CD8-positive, alpha-beta memory T cell (primary cell): ENCODE measurements at places on chromosomes 3 and 15.

GRCh38 chr3:197545101-197545500 lies 10.7 kb downstream of the BDH1 start:
- H3K4me1 ChIP-seq, result no peaks in the 10 kb centered on the region
- no peaks in the 10 kb centered on the region for H3K36me3 ChIP-seq
- H3K4me3 ChIP-seq, result no peak overlapping the region
- no peak for DNase-seq
- no peaks in the 10 kb centered on the region for H3K27me3 ChIP-seq

- H3K27me3 ChIP-seq, result no peaks in the 10 kb centered on the region
- DNase-seq, result no peak
- no peaks in the 10 kb centered on the region for H3K4me1 ChIP-seq
Measured at GRCh38 chr15:100985401-100985800, 66.2 kb downstream of the LRRK1 start.

GRCh38 chr3:100802126-100802525 lies 92.8 kb downstream of the TFG start:
- H3K27ac ChIP-seq, result no peak overlapping the region
- no peaks in the 10 kb centered on the region for H3K4me1 ChIP-seq
- H3K27me3 ChIP-seq, result peaks cover 6% of the 10 kb centered on the region
- DNase-seq, result no peak
- no peak overlapping the region for H3K4me3 ChIP-seq

- H3K27ac ChIP-seq, result no peak overlapping the region
- H3K27me3 ChIP-seq, result no peaks in the 10 kb centered on the region
- H3K36me3 ChIP-seq, result no peaks in the 10 kb centered on the region
- no peaks in the 10 kb centered on the region for H3K4me1 ChIP-seq
- H3K4me3 ChIP-seq, result no peak overlapping the region
Measured at GRCh38 chr3:69116897-69117296, 5.5 kb downstream of the LMOD3 start.

DNA sequence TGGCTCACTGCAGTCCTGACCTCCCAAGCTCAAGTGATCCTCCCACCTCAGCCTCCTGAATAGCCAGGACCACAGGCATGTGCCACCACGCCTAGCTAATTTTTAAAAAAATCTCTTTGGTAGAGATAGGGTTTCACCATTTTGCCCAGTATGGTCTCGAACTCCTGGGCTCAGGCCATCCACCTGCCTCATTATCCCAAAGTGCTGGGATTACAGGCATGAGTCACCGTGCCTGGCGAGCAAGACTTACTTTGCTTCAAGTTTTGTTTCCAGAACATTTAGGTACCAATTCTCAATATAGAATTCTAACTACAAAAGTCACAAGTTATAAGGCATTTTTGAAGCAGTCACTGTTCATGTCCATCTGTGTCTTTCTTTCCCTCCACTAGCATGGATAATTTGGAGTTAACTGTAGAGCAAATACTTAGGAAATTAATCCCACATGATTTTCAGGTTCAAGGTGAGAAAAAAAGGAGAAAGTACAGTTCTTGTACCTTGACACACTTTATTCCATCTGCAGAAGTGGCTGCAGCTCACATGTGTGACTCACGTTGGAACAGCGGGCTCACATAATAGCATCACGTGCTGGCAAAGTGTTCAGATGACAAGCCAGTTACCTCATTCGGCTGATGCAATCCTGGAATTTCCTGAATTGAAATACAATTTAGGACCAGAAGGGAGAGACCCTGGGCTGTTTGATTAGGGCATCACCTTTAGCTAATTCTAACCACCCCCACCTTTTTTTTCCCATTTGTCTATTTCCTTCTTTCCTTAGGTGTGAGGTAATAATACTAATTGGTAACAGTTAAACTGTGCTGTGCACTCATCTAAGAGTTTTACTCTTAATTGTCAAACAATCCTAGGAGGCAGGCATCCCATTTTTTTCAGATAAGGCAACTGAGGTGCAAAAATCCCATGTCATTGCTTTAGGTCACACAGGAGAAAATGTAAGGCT lies 46.9 kb upstream of the NEDD4 start:
- no peaks in the 10 kb centered on the region for H3K36me3 ChIP-seq
- H3K27me3 ChIP-seq, result no peaks in the 10 kb centered on the region
- H3K4me3 ChIP-seq, result no peak overlapping the region

- H3K4me3 ChIP-seq, result no peak overlapping the region
- no peaks in the 10 kb centered on the region for H3K36me3 ChIP-seq
- no peak for DNase-seq
Measured at GRCh38 chr3:126155819-126156218, 24.6 kb downstream of the ALDH1L1 start.

DNA sequence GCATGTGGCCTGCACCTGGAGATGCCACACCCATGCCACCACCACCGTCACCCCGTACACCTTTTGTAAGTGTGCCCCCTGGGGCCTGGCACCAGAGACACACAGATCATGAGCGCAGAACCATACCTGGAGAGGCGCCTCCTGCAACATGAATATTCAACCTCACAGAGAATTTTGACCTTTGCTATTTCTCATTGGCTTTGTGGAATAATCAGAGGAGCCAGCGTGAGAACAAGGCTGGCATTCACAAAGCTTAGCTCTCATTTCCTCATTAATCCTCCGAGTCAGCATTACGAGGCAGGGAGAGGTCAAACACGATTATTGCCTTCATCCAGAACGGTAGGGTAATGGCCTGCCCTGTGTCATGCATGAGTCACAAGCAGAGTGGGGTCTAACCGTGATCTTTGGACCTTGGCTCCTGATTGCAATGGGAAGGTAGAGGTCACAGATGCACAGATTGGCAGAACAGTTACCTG lies 73.0 kb upstream of the POMGNT2 start:
- H3K27ac ChIP-seq, result no peak overlapping the region
- no peak for DNase-seq
- no peaks in the 10 kb centered on the region for H3K27me3 ChIP-seq
- peak overlapping the region; percentile 2 for H3K4me3 ChIP-seq

GRCh38 chr3:80734483-80734882 lies 966.7 kb upstream of the ROBO1 start:
- DNase-seq, result no peak
- peak overlapping the region; percentile 6 for H3K27ac ChIP-seq
- H3K36me3 ChIP-seq, result no peaks in the 10 kb centered on the region
- no peak overlapping the region for H3K4me3 ChIP-seq

DNA sequence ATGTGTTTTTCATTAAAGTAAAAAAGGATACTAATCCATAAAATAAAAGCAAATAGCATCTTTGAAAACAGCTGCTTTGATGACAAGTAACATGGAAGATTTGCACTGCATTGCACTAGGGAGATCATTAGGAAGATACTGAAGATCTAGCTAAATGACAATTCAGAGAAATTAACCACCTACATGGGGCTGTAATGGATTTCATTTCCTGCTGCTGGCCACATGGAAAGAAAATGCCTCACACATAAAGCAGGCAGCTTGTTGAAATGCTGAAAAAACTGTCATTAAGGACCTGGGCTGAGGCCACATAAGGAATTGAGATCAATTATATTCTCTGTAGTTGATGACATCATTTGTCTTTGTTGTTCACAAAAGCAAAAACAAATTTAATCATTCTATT lies 94.1 kb downstream of the PYDC2 start:
- H3K4me1 ChIP-seq, result no peaks in the 10 kb centered on the region
- H3K27ac ChIP-seq, result no peak overlapping the region

- no peak for DNase-seq
- H3K27ac ChIP-seq, result no peak overlapping the region
- peaks cover 6% of the 10 kb centered on the region for H3K27me3 ChIP-seq
- H3K4me3 ChIP-seq, result no peak overlapping the region
- H3K36me3 ChIP-seq, result no peaks in the 10 kb centered on the region
Measured at GRCh38 chr3:194007592-194008337, 128.2 kb upstream of the HES1 start.

DNA sequence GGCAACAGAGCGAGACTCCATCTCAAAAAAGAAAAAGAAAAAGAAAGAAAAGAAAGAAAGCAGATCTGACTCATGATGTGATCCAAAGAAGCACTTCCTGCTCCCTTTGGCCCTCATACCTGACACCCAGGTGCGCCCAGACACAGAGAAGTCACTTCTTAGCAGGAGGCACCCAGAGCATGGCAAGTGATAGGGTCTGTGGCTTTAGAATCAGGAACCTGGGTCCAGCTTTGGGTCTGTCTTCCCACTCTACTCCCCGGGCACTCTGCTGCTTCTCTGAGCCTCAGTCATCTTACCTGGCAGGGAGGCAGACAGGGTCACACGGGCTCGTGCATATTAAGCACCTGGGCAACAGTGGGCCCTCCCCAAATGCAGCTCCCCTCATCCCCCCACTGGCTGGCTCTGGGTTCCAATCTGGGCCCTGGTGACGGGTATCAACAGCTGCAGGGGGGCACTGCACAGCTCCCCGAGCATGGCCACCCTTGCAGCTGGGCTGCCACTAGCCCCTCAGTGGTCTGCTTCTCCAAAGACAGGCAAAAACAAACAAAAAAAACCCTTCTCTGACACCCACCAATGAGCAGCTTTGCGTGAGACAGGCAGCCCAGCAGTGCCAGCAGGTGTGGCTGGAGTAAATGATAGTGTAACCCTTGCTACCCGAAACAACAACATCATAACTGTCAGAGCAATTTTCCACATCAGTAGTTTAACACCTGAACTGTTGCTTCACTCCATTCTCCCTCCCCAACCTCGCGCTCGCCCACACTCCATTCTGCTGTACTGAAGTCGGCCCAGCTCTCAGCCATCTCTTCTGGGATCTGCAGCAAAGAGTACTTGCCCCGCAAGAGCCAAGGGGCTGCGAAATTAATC lies 99.8 kb downstream of the MEGF11 start:
- DNase-seq, result no peak
- no peak overlapping the region for H3K27ac ChIP-seq
- no peaks in the 10 kb centered on the region for H3K27me3 ChIP-seq
- H3K4me3 ChIP-seq, result no peak overlapping the region
- H3K36me3 ChIP-seq, result no peaks in the 10 kb centered on the region
- H3K4me1 ChIP-seq, result no peaks in the 10 kb centered on the region

DNA sequence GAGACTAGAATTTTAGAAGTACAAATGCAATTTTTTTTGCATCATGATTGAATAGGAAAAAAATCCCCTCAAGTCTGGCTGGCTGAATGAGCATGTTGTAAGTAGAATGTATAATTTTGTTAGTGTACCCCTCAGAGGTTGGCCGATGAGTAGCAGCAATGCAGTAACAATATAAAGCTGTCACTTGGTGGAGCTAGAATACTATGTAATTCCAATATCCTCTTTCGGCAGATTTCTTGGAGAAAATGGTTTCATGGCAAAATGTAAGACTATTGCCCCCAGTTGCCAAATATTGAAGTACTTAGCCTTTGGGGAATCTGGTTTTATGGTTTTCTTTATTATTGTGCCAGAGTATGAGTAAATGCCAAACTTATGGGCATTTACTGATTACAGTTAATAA lies 39.8 kb upstream of the SGO1 start:
- H3K27me3 ChIP-seq, result no peaks in the 10 kb centered on the region
- H3K36me3 ChIP-seq, result no peaks in the 10 kb centered on the region
- no peak overlapping the region for H3K27ac ChIP-seq
- no peaks in the 10 kb centered on the region for H3K4me1 ChIP-seq
- H3K4me3 ChIP-seq, result no peak overlapping the region

GRCh38 chr3:128734523-128735189 lies 8.7 kb downstream of the RAB7A start:
- no peaks in the 10 kb centered on the region for H3K27me3 ChIP-seq
- peaks cover 63% of the 10 kb centered on the region for H3K4me1 ChIP-seq
- no peak overlapping the region for H3K4me3 ChIP-seq
- no peak for DNase-seq
- no peak overlapping the region for H3K27ac ChIP-seq

- no peaks in the 10 kb centered on the region for H3K27me3 ChIP-seq
- no peaks in the 10 kb centered on the region for H3K36me3 ChIP-seq
- H3K4me3 ChIP-seq, result no peak overlapping the region
- H3K27ac ChIP-seq, result no peak overlapping the region
- DNase-seq, result no peak
- no peaks in the 10 kb centered on the region for H3K4me1 ChIP-seq
Measured at GRCh38 chr3:18633002-18633401, 207.9 kb upstream of the SATB1 start.

- H3K27ac ChIP-seq, result no peak overlapping the region
- H3K4me1 ChIP-seq, result no peaks in the 10 kb centered on the region
- no peak for DNase-seq
- no peak overlapping the region for H3K4me3 ChIP-seq
- H3K36me3 ChIP-seq, result no peaks in the 10 kb centered on the region
Measured at GRCh38 chr3:134110963-134111362, 81.2 kb upstream of the SLCO2A1 start.

GRCh38 chr3:67015702-67016484 lies 17.8 kb downstream of the KBTBD8 start:
- no peak overlapping the region for H3K4me3 ChIP-seq
- no peak overlapping the region for H3K27ac ChIP-seq
- peaks cover 17% of the 10 kb centered on the region for H3K4me1 ChIP-seq
- no peaks in the 10 kb centered on the region for H3K36me3 ChIP-seq
- DNase-seq, result no peak

DNA sequence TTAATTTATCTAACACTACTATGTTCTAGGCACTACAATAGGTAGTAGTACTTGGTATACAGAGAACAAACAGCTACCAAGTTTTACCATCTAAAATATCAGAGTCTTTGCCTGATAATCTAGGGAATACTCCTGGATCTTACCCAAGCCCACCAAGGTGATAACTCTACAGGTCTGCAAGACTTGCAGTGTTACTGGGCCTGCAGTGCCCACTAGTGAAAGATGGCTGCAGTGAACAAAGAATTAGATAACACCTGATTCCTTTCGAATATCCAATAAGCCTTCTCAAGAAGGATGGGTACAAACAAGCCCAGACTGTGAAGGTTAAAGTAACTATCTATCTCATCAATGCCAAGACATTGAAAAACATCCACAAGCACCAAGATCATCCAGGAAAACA lies 317.0 kb upstream of the DCBLD2 start:
- no peaks in the 10 kb centered on the region for H3K27me3 ChIP-seq
- no peaks in the 10 kb centered on the region for H3K36me3 ChIP-seq
- H3K4me3 ChIP-seq, result no peak overlapping the region
- DNase-seq, result no peak
- H3K27ac ChIP-seq, result no peak overlapping the region

- no peaks in the 10 kb centered on the region for H3K36me3 ChIP-seq
- H3K4me3 ChIP-seq, result peak overlapping the region; percentile 81
- DNase-seq, result no peak
- no peaks in the 10 kb centered on the region for H3K27me3 ChIP-seq
- H3K4me1 ChIP-seq, result peaks cover 14% of the 10 kb centered on the region
- H3K27ac ChIP-seq, result peak overlapping the region; percentile 52
Measured at GRCh38 chr15:45521596-45522327, 793 bp downstream of the SLC30A4 start.

DNA sequence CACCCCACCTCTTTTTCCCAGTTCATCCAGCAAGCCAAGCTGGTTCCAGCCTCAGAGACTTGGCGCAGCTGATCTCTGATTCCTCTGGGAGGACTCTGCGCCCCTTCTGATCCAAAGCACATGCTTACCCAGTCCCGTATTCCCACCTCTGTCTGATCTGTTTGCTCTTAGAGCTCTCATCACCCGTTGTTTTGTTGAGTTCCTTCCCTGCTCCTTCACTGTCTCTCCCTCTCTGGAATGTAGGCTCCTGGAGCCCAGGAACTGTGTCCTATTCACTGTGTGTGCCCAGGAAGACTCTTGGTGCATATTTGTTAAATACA lies 1.3 kb upstream of the ZXDC start:
- no peak overlapping the region for H3K27ac ChIP-seq
- H3K36me3 ChIP-seq, result no peaks in the 10 kb centered on the region
- H3K4me3 ChIP-seq, result no peak overlapping the region
- no peaks in the 10 kb centered on the region for H3K27me3 ChIP-seq
- DNase-seq, result no peak
- H3K4me1 ChIP-seq, result peaks cover 32% of the 10 kb centered on the region
